Heart right ventricle (tissue), 16 donors: ENCODE measurements at places on chromosomes 2 and 18. TPM values are rescaled to one million over a fixed set of nuclear protein-coding genes. Genes with fewer than 3 reads are reported as not detected.

- no peak for DNase-seq
Observed at GRCh38 chr2:235928751-235929370, 239.3 kb downstream of the GBX2 start.

GRCh38 chr18:3358310-3358709 lies 91.7 kb upstream of the TGIF1 start:
- DNase-seq = no peak

DNA sequence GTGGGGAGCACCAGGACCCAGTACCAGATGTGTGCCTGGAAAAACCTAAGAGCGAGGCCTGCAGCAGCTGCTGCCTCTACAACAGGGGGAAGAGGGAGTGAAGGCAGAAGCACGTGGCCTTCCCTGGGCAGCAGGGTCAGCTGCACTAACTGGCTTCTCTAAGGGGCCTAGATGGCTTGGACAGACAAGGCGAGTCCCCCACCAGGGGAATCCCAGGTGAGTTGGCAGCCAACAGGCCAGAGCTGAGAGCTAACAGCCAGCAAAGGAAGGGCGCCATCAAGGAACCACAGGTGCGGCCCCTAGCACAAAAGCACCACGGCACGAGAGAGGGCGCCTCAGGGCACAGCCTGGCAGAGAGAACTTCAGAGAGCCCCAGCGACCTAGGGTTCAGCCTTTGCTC lies 19.8 kb upstream of the MAL start:
- DNase-seq = no peak

The SCYGR4 gene
- not detected for total RNA-seq
